ENCODE measurements at places on chromosomes 4 and X. TPM values are rescaled to one million over a fixed set of nuclear protein-coding genes. Genes with fewer than 3 reads are reported as not detected.
A peak's percentile ranks its signal among the peaks of the same experiment; 100 is the strongest.

- DNase-seq, result no peak
- no peak overlapping the region for H3K4me3 ChIP-seq
- no peaks in the 10 kb centered on the region for H3K27me3 ChIP-seq
- no peaks in the 10 kb centered on the region for H3K4me1 ChIP-seq
These were observed 141.0 kb downstream of the MAB21L2 start for GRCh38 chr4:150722908-150723362.

DNA sequence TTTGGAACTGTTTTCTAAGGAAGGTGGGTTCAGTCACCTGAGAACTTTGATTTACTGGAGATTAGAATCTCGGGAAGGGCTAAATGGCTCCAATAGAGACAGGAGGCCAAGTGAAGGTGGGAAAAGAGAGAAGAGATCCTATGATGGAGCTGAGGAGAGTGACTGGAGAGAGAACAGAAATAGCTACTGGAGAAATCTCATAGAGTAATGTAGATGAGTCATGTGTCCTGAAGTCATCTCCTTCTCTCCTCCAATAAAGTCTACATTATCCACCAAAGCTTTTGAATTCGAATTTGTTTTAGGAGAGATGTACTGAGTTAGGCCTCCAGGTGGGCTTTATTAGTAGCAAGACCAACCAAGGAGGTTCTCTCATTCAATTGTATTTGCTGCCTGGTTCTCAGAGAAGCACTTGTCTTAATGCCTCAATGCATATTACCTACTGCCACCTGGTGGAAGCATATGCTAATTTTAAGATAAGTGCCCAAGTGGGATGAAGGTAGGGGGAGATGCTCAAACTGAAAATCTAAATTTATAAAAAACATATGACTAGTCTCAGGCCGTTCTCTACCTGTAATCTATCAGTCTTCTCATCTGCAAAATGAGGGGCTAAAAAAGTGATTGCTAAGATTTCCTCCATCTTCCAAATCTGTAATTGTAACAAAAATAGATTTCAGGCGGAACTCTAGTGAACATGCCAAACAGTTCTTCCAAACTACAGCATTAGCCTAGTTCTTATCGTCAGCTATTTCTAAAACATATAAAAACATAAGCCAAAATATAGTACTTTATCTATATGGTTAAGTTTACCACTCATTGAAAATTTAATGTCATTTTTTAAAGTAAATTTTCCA lies 24.4 kb downstream of the TXK start:
- H3K27ac ChIP-seq, result no peak overlapping the region
- no peaks in the 10 kb centered on the region for H3K36me3 ChIP-seq
- H3K4me3 ChIP-seq, result no peak overlapping the region
- peak; percentile 63 for DNase-seq
- no peaks in the 10 kb centered on the region for H3K27me3 ChIP-seq

DNA sequence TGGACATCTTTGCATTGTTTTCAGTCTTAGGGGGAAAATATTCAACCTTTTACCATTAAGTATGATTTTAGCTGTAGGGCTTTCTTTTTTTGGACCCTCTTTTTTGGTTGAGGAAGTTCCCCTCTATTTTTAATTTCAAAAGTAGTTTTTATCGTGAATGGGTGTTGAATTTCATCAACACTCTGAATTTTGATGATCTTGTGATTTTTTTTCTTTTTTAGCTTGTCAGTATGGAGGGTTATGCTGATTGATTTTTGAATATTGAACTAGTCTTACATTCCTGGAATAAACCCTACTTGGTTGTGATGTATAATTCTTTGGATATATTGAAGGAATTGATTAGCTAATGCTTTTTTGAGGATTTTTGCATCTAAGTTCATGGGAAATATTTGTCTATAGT lies 1.7 kb downstream of the ZNF81 start:
- no peak overlapping the region for H3K4me3 ChIP-seq
- peaks cover 9% of the 10 kb centered on the region for H3K4me1 ChIP-seq
- no peak overlapping the region for H3K27ac ChIP-seq
- no peak for DNase-seq
- no peaks in the 10 kb centered on the region for H3K36me3 ChIP-seq
- no peaks in the 10 kb centered on the region for H3K27me3 ChIP-seq

Gene SHISA3
- not detected for total RNA-seq

- no peak overlapping the region for H3K27ac ChIP-seq
- no peaks in the 10 kb centered on the region for H3K36me3 ChIP-seq
- DNase-seq, result no peak
- no peaks in the 10 kb centered on the region for H3K4me1 ChIP-seq
- H3K27me3 ChIP-seq, result peaks cover 5% of the 10 kb centered on the region
These were observed 117.1 kb downstream of the CORIN start for GRCh38 chr4:47720787-47721186.

DNA sequence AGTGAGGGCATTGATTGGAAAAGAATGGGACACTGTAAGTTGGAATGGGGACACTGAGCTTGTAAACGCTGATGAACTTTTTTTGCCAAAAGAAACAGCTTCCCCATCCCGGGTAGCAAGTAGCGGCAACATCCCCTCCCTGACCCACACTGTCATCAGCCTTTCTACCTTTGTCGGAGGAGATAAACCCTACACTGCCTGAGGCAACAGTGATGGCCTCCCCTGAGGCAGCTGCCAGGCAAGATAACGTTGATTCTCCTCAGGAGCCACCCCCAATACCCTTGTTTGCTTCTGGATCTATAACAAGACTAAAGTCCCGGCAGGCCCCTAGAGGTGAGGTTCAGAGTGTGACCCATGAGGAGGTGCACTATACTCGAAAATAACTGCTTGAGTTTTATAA lies 10.3 kb upstream of the RAB33B start:
- no peak for DNase-seq
- H3K4me1 ChIP-seq, result no peaks in the 10 kb centered on the region
- H3K4me3 ChIP-seq, result no peak overlapping the region
- no peak overlapping the region for H3K27ac ChIP-seq
- H3K36me3 ChIP-seq, result no peaks in the 10 kb centered on the region
